SW 1271 (cell line): ENCODE measurements at places on chromosomes 6 and 20.

DNA sequence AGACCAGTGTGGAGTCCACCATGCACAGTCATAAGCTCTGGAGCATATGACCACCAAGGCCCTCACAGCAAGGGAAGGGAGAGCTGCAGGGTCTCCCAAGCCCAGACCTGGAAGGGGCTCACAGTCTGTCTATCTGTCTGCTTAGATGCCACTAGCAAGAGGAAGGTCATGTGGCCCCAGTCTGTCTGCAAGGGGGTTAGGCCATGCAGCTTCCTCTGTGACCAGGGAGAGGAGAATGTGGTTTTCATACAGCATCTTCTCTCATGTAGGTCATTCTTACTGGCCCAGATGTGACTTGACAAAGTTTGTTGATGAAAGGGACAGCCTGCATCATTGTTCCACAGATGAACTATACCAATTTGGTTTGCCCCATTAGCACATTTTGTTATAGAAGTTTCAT, 260.8 kb downstream of the FARS2 start:
- no peak for DNase-seq

DNA sequence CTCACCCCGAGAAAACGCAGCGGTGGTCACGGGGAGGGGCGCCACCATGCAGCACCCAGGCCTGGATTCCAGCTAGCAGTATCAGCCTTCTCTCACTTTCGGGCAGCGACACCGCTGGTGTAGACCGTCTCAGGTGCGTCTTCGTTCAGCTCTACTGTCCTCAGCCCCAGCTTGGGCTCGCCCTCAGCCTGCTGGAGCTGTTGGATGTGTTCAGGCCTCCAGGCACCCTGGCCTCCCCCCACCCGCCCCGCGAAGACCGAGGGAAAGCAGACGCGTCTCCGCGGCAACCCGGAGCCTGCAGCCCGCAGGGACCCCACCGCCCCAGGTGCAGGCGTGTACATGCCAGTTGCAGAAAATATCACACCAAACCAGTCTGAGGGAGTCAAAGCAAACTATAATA, 60.8 kb upstream of the CARMIL1 start:
- DNase-seq: no peak

- no peak for DNase-seq
Observed at GRCh38 chr20:15834857-15835256, 738.4 kb downstream of the KIF16B start.

DNA sequence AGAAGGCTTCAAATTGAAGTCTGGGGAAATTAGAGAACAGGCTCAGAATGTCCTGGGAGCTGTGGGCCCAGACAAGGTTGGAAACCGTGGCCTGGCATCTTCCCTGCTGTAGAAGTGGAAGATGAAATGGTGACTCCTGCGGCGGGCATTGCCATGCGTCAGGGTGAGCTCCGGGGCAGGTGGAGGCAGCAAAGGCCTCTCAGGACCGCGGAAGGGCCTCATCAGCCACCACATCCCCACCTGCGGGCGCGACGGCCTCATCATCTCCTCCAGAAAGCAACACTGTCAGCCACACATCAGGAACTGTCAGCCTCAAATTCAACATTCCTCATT, 161.7 kb downstream of the SYNDIG1 start:
- DNase-seq: no peak

DNA sequence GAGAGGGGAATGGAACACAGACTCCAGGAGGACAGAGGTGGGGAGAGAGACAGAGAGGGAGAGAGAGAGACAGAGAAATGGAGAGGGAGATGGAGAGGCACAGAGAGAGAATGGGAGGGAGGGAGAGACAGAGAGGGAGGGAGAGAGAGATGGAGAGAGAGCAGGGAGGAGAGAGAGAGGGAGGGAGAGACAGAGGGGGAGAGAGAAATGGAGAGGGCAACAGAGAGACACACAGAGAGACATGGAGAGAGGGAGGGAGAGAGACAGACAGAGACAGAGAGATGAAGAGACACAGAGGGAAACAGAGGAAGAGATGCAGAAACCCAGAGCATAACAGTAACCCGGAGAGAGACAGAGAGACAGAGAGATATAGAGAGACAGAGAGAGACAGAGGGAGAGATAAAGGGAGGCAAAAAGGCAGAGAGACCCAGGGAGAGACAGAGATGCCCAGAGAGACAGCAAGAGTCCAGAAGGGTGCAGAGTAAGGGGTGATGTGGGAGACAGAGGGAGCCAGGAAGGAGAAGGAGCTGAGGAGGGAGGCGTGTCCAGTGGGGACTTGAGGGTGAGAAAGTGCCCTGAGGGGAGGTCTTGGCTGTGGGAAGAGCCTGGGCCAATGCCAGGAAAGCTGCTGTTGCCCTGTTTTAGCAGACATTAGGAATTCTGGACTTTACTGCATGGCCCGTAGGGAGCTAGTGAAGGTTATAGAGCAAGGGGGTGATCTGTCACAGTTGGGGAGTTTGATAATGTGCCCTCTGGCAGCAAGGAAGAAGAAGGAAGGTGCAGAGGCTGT, 78.3 kb downstream of the SRC start:
- DNase-seq: no peak

GRCh38 chr20:41178904-41179432, 41.6 kb downstream of the PLCG1 start:
- no peak for DNase-seq

GRCh38 chr6:164690241-164690640, 619.2 kb downstream of the C6orf118 start:
- DNase-seq: no peak

GRCh38 chr6:142746524-142746923, 198.5 kb downstream of the HIVEP2 start:
- peak; percentile 26 for DNase-seq

GRCh38 chr6:117918454-117918853, 11.4 kb downstream of the SLC35F1 start:
- no peak for DNase-seq

DNA sequence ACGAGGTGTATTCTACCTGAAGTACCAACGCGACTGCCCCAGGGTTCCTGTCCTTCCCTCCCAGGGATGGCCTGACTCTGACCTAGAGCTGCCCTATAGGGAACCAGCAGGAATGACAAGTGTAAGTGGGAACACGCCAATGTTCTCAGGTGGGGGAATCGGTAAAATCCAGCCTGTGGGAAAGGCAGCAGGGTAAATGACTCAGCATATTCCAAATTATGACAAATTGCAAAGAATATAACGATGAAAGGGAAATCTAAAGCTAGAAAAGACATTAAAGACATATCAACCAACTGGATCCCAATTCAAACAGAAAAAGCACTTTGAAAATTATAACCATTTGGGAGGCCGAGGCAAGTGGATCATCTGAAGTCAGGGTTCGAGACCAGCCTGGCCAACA, 41.8 kb downstream of the KIF16B start:
- no peak for DNase-seq

GRCh38 chr20:29443819-29444218, 1813.6 kb upstream of the DEFB115 start:
- no peak for DNase-seq

- no peak for DNase-seq
Observed at GRCh38 chr20:34337544-34337943, 25.5 kb upstream of the ITCH start.

GRCh38 chr6:119361209-119361608, 11.6 kb upstream of the MAN1A1 start:
- no peak for DNase-seq

DNA sequence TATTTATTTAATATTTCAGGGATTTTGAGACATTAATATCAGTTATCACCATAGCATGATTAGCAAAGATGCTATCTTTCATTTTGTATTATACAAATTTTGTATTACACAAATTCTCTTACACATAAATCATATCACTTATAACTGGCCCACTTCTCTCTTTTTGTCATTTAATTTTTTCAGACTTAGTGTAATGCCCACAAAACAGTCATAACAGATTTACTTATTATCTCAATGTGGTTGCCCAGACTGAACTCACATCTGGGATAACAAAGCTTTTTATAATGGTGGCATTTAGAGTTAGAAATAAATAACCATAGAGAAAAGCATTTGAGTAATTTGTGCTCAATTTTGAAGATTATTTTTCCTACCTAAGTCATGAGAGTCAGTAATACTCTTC, 148.3 kb downstream of the TFAP2B start:
- DNase-seq: no peak

DNA sequence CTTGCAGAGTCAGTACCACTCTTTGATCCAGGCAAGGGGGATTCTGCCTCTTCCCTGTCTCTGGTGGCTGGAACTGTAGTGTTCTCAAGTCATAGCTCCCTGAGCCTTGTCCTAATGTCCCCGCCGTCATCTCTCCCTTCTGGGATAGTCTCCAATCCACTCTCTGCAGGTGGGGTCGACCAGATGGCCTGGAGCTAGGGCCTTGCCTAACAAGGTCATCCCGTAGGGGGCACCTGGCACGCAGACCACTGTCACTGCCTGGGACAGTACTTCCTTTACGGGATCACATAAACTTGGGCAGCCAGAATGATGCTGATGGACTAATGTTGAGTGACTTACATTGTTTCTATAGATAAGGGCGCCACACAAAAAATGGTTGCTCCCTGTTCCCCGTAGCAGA, 118.9 kb upstream of the SLC22A23 start:
- no peak for DNase-seq

- no peak for DNase-seq
Observed at GRCh38 chr6:64160486-64160885, 524.9 kb downstream of the PHF3 start.

DNA sequence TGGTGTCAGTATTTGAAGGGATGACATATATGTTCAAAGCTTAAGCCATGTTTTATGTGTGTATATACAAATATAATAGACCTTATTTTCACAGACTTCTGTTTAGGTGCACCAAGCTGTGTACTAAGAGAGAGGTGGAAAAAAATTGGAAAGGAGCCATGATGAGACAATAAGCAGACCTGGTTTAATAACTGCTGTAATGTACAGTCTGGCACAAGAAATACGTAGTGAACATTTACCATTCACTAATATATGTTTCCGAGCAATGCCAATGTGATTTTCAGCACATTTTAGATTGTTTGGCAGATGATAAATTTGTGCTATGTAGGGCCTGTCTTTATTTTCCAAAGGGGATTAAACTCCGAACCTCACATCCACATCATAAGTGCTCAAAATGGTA, 116.3 kb downstream of the KHDC1L start:
- DNase-seq: no peak

- no peak for DNase-seq
Observed at GRCh38 chr6:166946125-166946524, 10.2 kb downstream of the RNASET2 start.

GRCh38 chr20:61480158-61480825, 228.2 kb downstream of the CDH4 start:
- no peak for DNase-seq
